ENCODE measurements at places on chromosomes 3 and 15. TPM values are rescaled to one million over a fixed set of nuclear protein-coding genes. Genes with fewer than 3 reads are reported as not detected.

DNA sequence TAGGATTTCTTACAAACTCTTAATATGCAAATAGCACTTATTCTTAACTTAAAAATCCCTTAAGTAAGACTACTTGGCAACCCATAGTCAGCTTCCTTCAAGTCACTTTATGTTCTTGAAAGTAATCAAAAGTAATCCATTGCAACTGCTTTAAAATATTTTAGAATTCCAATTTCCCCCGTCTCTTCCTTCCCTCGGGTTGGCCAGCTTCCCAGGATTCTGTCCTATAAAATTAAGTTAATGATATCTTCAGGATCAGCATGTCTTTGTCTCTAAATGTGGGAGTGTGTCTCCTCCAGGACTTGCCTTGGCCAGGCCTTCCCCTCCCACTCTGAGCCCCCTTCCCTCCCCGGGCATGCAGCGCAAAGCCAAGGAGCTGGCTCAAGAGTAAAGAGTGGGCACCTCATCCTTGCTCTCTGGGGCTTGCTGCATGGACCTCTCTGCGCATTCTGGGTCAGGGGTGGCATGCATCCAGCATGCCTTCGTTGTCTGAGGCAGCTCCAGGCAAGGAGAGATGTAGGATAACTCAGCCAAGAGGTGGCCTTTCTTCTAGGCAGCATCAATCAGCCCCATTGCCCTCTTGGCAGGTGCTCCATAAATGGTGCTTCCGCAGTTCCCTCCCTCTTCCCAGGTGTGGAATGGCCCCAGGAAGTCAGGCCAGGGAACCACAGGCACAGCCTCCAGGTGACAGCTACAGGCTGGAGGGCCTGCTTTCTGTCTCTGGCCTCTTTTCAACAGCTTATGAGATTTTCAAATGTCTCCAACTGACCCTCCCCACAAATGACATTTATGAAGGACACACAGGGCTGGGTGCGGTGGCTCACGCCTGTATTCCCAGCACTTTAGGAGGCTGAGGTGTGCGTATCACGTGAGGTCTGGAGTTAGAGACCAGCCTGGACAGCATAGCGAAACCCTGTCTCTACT is 108.7 kb upstream of the ALDH1A3 start:
- no peak for DNase-seq

TRPM1 gene
- total RNA-seq: not detected

HGD gene
- 1.1 TPM for total RNA-seq

GRCh38 chr15:70152070-70152480 is 54.4 kb upstream of the TLE3 start:
- DNase-seq: no peak

DNA sequence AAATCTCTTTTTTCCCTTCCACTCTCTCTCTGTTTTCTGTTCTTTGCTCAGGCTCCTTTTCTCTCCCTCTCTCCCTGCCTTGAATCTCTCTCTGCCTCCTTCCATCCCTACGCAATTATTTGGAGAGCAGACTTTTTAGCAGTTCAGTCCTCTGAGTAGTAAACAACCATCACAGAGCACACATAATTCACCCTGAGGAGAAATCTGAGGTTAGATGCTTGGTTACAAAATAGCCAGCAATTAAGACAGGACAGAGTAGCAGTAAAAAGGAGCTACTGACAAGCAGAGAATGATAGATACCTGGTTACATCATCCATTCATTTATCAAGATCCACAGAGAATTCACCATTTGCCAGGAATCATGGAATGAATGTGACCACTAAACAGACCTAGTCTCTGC is 25.5 kb downstream of the SLC9A9 start:
- no peak for DNase-seq

GRCh38 chr3:192992361-192992760 is 74.7 kb upstream of the MB21D2 start:
- no peak for DNase-seq

SLC25A20 gene
- 31.5 TPM for total RNA-seq

GRCh38 chr3:8205881-8206280 is 295.7 kb upstream of the LMCD1 start:
- DNase-seq: no peak

TMEM40 gene
- total RNA-seq: not detected

DNA sequence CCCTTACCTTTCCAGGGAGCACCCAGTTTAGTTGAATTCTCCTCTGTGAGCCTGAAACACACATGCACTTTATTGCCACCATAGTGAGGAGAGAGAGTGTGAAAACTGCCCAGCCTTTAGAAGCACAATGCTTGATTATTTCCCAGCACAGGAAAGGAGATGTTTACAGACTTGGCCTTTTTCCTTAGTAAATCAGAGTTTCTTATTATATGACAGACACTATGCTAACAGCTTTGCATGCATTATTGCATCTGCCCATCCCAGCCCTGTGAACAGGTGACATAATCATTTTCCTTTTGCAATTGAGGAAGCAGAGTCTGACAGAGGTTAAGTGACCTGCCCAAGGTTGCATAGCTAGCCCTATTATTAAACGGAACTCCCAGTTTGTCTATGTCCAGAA is 36.5 kb downstream of the CAPN3 start:
- no peak for DNase-seq

FRMD4B gene
- total RNA-seq: 41.1 TPM

DNA sequence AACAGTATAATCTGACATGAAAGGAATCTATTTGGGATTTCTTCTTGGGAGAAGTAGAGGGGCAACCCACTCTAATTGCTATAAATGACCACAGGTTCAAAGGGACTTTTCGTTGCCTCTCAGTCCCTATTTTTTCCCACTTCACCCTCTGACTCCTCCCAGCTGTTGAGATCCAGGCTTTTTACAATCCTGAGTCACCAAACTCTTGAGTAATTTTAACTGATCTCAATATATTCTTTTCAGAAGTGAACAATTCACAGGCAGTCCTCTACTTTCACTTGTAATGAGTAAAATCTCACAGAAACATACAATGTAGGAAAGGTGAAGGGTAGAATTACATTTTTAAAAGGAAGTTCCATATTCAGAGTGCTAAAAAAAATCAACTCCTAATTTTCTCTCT is 44.6 kb downstream of the EIF4E3 start:
- no peak for DNase-seq

DNA sequence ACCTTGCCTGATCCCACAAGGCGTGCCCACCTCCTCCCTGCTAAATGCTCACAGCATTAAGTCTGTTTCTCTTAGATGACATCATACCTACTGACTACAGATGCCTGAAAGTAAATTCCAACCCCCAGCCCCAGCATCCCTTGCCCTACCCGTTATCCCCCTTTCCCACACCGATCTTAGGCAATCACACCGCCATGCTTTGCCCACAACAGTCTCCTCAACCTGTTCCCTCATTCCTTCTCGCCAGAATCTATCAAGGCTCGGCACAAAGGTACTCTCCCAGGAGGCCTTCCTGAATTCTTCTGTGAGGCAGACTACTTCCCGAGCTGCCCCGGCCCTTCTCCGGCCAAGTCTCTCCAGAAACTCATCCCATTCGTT is 789 bp upstream of the SEC61A1 start:
- no peak for DNase-seq

DNA sequence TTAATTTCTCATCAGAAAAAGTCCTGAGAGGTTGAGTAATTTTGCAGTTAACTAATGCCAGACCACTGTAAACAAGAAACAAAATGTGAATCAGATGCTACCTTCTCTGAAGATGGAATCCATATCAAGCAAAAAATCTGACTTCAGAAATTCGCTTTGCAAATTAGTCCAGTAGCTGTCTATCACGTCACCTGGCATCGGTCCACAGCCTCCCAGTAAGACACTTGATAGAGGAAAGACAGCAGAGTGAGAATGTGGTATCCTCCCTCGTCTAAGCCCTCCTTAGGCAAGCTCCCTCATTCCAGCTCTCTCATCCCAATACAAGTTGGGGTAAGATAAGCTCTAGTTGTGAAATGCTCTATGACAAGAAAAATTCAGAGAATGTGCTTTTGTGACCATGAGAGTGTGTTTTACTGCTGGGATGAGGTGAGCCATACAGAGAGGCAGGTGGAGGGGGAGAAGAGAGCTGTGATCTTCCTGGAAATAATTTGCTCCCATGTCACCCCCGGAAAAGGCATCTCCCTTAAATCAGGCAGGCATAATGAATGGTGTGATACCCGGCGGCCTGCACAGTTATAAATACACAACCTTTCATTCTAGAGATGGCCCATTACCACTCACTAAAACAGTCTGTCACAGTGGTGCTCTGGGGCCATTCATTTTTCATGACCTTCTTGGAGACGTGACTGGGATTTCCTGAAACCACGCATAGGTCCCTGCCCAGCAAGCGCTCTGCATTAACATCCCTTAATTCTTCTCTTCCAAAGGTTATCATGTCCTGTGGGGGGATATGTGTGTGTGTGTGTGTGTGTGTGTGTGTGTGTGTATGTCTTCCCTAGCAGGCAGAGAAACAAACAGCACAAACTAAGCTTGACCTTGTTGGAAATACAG is 602.0 kb upstream of the KCNMB2 start:
- no peak for DNase-seq

DNA sequence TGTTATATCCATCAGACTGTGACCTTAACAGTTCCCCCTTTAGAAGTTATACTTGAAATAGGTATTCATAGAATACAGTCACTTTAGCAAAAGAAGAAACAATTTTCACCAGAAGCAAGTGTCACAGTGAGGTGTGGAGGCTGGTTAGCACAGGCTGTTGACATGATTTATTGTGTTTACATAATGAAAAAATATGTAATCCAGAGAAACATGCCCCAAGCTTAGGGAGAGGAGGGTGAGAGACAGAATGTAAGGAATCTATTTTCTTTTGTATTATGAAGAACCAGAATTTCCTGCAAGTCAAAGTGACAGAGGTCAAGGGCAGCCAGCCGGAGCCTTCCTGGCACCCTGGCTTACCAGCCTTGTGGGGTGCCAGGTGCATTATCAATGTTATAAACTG is 4.0 kb downstream of the IL12A start:
- no peak for DNase-seq

PATL2 gene
- total RNA-seq: 7.7 TPM

All from CD8-positive, alpha-beta memory T cell (primary cell).